Thoracic aorta (tissue), 2 donors: ENCODE measurements at places on chromosomes 13 and 19.

DNA sequence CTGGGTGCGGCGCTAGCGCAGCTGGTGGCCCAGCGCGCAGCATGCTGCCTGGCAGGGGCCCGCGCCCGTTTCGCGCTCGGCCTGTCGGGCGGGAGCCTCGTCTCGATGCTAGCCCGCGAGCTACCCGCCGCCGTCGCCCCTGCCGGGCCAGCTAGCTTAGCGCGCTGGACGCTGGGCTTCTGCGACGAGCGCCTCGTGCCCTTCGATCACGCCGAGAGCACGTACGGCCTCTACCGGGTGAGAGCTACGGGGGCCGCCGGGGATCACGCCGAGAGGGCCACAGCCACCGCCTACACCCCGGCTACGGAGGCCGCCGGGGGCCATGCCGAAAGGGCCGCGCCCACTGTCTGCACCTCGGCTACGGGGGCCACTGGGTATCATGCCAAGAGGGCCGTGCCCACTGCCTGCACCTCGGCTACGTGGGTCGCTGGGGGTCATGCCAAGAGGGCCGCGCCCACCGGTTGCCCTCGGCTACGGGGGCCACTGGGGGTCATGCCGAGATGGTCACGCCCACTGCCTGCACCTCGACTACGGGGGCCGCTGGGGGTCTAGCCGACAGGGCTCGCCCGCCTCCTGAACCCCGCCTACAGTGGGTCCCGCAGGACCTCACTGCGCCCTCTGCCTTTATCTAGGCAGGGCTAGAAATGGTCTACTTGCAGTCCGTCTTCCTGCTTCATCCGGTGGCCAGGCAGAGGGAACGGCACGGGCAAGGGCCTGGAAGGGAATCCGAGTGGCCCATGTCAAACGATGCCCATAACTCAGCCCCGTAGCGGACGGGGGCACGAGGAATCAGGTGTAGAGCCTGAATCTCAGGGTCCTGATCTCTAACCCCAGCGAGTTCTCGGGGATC is 500 bp downstream of the PGLS start:
- peak; percentile 40 for DNase-seq

DNA sequence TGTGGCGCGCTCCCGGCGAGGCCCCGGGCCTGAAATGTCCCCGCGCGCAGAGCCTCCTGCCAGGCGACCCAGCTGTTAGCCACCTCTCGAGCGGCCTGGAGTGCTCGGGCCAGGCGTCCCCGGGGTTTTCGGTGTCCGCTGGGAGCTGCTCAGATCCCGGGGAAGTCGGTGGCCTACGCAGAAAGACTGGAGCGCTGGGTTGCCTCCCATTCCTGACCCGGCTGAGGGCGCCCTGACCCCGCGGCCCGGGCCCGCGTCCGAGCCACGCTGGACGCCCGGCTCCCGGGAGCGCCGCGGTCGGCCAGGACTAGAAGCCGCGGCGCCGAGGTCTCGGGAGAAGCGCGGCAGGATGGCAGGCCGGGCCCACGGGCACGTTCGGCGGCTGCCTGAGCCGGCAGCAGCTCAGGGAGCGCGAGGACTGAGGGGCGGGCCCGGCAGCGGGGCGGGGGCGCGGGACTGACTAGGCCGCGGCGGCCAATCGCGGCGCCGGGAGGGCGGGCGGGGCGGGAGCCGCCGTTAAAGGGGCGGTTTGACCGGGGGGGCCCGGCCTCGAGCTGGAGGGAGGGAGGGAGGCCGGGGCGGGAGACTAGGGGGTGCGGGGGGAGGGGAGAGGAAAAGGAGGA is 1.3 kb upstream of the ZIC2 start:
- DNase-seq, result no peak

DNA sequence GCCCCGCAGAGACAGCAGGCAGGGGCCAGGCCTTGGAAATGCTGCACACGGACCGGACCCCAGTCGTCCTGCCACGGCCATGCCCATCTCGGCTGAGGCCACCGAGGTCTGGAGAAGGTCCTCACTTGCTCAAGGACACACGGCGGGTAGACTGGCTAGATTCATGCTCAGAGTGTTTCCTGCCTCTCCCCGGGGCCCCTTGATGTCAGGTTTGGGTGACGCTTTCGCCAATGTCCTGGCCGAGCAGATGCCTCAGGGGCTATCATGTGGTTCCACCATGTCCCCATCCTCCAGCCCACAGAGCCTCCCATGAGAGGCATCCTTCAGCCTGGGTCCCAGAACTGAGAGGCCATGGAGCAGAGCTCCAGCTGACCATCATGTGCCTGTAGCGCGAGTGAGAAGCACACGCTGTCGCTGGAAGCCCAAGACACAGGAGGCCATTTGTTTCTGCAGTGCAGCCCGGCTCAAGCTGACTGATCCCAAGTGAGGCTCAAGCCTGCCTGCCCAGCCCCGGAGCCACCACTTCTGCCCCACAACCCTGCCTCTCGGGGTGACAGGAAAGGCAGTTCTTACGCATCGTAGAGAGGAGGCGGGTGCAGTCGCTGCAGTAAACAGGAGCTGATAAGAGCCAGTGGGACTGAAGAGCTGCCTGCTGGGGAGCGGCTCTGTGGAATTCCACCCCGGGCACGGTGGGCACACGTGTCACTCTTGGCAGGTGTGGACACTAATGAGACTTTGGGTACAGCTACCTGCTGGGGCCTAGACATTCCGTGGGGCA is 53.9 kb upstream of the GAS6 start:
- no peak for DNase-seq

- DNase-seq, result peak; percentile 42
These were observed at the start of gene ZNF480 for GRCh38 chr19:52296773-52297600. Gene ZNF480 (plus strand): TSS chr19:52297169. CDS start chr19:52300413, 3,244 bp downstream.

DNA sequence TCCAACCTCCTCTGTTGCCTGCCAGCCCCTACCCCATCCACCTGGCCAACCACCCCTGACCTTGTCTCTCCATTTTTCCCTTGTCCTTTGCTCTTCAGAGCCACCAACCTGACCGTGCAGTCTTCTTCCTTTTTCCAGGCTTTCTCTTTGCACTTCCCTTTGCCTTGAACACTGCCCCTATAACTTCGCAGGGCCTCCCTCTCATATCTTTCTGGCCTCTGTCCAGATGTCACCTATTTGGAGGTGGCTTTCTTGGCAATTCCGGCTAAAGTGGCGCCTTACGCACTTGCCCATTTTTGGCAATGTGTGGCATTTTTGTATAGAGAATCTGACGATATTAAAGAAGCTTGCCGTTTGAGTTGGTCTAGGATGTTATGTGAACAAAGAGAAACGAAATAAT is 844 bp downstream of the ZNF543 start:
- DNase-seq, result no peak

GRCh38 chr13:77386880-77387606 is 60.1 kb upstream of the MYCBP2 start:
- peak; percentile 19 for DNase-seq

DNA sequence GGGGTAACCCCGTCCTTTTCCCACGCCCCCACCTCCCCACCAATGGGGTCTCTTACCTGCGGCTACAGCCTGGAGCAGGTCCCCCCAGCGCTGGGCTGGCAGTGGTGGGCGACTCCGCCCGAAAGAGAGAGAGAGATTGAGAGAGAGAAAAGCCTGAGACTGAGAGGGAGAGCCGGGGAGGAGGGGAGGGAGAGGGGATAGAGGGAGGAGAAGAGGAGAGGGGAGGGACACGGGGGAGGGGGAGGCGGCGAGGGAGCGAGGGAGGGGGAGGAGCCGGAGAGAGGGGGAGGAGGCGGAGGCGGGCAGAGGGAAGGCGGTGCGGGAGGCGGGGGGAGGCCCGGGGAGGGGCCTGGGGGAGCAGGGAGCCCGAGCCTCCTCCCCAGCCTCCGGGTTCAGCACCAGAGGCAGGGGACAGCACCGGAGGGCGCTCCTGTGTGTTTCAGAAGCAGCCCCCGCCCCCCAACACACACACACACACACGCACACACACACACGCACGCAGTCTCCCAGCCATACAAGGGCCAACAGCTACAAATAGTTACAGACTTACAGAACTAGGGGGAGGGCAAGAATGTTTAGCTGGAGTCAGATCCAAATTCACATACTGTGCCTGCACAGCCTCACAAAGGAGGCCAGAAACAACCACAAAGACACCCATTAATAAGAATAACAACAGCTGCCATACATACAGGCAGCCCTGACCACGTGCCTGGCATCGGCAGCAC is at the start of gene SLC8A2:
Gene SLC8A2, minus strand, starts transcription at position 161 of the 725 bp plus-strand sequence. CDS start 5,490 bp downstream, outside the sequence.
- DNase-seq, result peak; percentile 58

DNA sequence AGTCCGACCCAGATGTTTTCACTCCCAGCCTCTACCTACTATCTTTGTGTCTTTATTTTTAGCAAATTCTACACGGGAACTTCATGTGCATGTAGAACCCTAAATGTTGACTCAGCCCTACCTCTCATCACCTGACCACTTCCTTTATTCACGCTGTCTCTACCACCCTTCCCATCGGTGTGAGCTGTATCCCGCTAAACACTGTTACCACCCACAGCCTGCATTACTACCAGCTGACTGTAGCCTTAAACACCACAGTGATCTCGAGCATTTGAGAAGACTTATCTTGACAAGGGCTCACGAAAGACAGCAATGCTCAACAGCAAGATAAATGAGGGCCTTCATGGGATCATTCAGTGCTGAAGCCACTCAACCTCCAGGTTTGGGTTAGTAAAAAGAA is 15.1 kb downstream of the NCR1 start:
- DNase-seq, result no peak

DNA sequence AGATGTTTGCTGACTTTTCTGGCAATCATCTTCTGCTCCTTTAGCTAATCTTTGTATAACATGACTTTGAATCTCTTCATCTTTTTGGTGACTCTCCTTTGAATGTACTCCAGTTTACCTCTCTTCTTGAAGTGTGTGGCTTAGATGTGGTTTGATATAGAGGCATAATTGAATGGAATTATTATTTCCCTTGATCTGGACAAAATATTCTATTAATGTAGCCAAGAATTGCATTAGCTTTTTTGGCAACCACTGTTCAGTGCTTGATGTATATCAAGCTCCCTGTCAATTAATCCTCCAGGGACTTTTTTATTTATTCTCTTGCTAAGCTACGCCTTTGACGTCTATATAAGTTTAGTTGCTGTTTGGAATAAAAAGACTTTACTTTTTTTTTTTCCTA is 490.8 kb downstream of the PCDH20 start:
- DNase-seq, result no peak

DNA sequence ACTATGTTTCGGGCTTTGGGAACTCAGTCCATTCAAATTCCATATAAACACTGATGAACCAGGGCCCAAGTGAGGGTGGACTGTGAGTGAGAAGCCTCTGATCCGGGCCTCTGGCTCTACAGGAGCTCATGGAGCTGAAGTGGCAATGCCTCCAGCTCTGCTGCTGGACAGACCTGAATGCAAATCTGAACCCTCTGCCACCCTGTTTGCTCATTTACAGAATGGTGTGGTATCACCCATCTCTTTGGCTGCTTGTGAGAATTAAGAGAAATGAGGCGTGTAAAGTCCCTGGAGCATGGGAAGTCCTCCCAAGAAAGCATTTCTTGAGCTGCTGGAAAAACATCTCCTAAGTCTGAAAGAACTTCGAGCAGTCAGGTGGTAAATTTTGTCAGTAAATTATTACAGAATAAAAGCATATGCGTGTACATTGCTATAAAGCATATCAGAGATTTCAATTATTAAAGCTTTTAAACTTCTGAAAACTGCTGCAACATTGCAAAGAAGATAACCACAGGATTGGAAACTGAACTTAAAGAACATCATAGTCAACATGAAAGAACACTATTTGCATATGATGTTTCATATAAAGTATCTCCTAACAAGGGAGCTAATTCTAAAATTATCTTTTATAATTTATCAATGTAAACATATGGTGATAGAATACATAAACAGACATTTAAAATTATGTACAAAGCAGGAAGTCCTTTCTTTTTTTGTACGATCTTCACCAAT is 369.0 kb downstream of the UQCRFS1 start:
- no peak for DNase-seq

DNA sequence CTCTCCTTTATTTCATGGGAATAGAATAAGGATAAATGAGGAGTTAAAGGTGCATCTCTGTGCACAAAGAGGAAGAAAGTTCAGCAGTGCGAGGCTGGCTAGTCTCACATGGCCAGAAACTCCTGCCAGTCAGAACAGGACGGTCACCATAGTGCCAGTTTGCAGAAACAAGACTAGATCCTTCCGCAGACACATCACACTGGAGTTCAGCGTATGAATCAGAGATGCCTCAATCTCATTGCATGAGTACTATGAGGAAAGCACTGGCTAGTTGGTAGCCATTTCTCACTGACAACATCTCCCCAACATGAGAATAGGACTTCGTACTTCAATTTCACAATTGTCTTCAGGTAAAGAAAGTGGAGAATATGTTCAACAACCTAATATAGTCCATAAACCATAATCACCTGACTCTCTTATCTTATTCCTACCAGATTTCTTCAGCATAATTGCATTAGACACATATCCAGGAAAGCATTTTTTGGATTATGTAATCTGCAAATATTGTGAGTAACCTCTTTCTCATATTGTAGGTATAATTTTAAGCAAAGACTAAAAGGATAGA is 34.9 kb downstream of the RXFP2 start:
- no peak for DNase-seq

GRCh38 chr13:88376760-88377388 is 705.7 kb downstream of the SLITRK5 start:
- no peak for DNase-seq

DNA sequence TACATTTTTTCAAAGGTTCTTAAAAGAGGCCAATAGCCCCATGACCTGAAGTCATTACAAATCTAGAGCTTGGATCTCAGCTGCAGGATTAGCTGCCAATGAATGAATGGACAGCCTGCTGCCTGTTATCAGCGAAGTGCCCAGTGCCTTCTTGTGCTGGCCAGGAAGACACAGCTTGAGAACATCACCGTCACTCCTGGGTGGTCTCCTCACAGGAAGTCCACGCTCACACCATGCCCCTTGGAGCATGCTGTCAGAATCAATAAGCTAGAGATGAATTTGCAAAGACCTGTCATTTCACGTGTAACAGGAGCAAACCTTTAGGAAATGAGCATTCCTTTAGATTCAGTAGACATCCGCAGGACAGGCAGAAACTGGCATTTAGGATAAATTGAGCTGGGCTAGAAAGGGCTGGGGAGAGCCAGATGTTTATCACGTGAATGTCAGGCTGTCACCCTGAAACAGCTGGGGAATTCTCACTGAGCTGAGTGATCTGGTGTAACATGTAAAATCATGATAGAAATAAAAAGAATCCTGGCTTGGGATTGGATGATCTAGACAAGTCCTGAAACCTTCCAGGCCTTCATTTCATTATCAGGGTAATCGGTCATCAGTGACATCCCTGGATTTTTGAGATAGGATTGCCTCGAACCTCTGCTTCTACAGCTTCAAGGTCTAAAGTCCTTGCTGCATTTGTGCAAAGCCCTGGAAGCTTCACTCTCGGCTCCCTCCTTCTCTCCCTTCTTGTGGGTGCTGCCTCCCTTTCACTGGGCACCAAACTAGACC is 49.9 kb upstream of the MEDAG start:
- no peak for DNase-seq

DNA sequence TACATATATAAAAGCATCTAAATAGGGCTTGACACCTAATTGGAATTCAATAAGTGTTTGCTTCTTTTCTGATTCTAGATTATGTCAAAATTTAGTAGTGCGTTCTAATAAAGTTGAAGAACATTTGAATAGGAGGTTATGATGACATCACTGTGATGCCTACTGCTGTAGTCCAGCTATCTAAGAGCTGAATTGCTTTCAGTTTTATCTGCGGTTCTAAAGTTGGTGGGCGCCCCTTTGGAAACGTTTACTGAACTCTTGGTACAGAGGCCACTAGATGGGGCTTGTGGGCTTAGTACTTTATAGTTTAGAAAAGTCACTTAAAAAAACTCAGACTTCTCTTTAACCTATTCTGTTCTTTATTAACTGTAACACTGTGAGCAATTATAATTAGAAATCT is 776.9 kb downstream of the GPC5 start:
- DNase-seq, result no peak

GRCh38 chr19:43430976-43431375 is 16.3 kb downstream of the TEX101 start:
- no peak for DNase-seq
